Posterior vena cava (tissue), 2 donors: ENCODE measurements at places on chromosomes 16 and 17. TPM values are rescaled to one million over a fixed set of nuclear protein-coding genes. Genes with fewer than 3 reads are reported as not detected.

- no peak for DNase-seq
Observed at GRCh38 chr16:4351880-4352279, 759 bp upstream of the PAM16 start.

GRCh38 chr16:89958068-89958467, 9.5 kb downstream of the DEF8 start:
- no peak for DNase-seq

DNA sequence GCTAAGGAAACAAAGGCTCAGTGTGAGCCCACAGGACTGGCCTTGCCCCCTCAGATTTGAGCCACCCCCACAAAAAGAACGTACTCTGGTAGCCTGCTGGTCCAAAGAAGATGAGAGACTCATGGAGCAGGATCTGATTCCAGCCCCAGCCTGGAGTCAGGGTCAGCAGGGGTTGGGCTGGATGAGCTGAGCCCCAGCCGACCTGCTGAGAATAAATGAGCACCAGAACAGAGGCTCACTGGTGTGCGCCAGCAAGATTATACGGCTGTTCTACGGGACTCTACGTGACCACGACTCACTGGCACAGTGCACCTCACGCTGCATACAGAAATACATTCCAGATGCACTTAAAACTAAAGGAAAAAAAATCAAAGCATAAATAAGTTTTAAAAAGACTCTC, 186.0 kb upstream of the RPL38 start:
- no peak for DNase-seq

- DNase-seq: no peak
Observed at GRCh38 chr17:33927732-33928133, 327.4 kb upstream of the CCL2 start.

DNA sequence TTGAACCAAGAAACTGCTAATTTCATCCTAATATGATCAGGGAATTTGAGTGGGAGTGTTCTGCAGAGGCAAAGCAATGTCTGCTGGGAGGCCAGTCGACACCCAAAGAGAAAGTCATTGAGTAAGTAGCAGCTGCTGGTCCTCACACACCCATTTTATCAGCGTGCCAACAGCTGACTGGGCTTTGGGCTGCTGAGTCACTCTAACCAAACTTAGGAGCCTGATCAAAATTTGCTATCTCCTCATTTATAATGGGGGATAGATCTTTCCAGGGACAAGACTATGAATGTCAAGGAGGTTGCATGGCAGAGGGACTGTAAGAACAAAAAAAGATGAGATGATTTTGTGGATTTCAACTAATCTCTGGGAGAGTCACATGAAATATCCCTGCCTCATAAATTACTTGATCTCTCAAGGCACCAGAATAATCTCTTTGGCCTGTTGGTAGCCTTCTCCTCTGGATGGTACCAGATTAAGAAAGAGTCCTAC, 32.9 kb downstream of the CPSF4L start:
- peak; percentile 92 for DNase-seq

DNA sequence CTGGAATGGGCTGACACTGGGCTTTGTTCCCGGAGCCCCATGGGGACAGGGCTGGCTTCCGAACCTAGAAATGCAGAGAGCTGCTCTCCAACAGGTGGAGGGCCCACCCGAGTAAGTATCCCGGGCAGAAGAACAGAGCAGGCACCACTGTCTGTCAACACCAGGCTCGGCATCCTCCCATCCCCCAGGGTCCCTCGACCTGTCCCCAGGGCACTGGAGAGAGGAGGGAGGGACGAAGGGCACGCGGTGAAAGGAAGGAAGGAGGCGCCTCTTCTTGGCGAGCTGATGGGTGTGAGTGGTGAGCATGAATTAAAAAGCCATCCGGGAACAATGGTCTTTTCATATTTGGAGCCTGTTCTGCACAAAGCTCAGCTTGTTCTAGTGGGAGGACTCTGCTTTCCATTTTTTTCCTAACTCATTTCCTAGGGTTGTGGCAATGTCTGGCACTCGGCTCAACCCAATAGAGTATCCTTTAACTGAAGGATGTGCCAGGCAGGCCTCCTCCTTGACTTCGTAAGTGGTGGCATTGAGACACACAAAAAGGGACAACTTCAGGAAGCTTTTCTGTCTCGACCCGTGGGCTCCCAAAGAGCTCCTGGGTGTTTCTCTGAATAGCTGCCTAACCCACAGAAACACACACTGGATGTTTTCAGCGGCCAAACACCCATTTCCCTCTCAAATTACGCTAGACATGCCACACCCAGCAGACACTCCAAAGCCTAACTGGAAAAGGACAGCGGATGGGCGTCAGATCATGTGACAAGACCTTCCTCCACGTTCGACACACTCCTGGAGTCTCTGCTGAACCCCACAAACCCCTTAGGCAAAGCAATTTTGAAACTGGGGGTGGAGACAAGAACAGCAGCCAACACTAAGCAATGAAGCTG, 47.7 kb downstream of the ZFHX3 start:
- DNase-seq: peak; percentile 79

DNA sequence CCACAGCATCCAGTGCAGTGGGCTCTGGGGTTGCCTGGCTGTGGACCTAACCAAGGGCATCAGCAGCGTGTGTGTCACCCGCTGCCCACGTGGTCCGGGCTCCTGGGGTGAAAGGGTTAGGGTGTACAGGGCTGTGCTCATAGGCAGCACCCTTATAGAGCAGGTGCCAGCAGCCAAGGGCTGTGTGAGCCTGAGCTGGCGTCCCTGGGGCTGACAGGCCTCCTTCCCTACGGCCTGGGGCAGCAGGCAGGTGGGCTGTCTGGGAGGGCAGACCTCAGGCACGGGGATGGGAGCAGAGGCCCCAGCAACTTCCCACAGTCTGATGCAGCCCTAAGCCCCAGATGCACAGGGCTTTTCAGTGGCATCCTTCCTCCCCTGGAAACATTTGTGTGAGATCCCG, 13.9 kb downstream of the CD300A start:
- no peak for DNase-seq

GRCh38 chr16:56363181-56363716, 62.1 kb downstream of the AMFR start:
- no peak for DNase-seq

DNA sequence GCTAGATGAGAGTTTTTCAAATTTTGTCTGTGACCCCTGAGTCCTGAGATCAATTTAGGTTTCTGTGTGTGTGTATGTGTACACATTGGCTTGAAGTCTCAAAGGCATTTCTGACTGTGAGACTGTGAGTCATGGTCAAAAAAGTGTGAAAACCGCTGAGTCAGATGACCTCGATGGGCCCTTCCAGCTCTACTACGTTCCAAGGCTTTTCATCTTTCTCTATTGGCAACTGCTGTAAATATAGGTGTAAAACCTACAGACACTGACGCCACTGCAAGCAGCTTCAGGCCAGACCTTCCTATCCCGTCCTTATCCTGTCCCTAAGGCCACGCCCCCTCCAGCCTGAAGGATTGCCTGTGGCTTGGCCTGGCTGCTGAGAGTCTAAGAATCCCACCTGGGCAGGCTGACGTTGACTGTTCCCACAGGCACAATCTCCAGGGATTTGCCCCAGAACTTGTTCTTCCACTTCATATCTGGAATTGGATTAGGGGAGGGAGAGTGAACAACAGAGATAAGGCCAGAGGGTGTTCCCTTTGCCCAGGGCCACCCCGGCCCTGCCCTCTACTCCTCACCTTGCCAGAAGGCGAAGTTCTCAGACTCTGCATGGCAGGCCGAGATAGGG, 11.3 kb downstream of the OSBPL7 start:
- DNase-seq: peak; percentile 66

DNA sequence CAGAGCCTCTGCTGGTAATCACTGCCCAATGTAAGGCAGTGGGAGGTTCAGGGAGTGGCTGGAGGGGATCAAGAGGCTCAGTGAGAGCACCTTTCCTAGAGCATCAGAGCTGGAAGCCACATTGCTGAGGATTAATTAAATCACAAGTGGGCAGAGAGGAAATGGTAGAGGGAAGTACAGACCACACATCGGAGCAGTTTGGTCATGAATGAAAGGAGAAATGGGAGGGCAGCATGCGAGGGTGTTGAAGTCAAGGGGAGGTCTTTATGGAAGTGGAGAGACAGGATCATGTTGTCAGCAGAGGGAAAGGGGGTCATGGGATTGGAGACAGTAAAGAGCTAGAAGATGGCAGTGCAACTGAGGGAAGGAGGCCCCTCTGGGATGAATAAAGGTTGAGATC, 2.3 kb downstream of the CCL17 start:
- no peak for DNase-seq

DNA sequence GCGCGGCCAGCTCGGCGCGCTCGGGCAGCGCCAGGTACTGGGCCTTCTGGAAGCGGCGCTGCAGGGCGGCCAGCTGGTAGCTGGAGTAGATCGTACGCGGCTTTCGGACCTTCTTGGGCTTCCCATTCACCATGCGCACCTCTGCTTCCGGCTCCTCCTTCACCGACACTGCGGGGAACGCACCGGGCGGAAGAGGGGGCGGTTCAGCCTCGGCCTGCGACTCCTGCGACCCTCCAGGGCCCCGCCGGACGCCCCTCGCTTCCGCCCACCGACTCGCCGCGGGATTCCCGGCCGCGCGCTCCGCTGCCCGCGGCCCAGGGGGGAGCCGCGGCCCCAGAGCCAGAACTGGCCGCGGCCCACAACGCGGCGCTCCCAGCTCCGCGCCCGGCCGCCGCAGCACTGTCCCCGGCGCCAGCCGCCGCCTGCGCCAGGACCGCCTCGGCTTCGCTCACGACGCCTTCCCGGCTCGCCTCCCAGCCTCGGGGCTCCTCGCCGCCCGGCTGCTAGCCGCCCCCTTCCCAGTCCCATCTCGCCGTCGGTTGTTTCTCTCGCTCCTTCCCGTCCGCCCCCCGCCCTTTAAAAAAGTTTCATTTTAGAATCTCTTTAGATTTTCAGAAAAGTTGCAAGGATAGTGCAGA, 1.5 kb downstream of the DLX3 start:
- DNase-seq: peak; percentile 73

DNA sequence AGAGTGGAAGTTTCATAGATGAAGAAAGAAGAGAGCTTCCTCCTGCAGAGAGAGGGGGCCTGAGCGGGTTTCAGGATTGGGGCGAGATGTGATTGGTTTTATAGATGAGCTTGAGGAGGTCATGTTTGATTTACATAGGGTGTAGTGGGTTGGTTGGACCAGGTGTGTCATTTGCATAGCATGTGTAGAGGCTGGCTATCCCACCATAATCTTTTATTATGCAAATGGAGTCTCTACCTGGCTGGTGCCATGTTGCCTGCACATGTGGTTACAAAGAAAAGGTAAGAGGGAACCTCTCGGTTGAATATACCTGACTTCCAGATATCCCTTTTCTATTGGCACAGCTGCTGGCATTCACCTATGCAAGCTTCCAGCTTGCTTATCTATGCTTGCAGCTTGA, 228.1 kb downstream of the BCAS3 start:
- no peak for DNase-seq

GRCh38 chr16:3819746-3820724, 60.5 kb downstream of the CREBBP start:
- DNase-seq: no peak

DNA sequence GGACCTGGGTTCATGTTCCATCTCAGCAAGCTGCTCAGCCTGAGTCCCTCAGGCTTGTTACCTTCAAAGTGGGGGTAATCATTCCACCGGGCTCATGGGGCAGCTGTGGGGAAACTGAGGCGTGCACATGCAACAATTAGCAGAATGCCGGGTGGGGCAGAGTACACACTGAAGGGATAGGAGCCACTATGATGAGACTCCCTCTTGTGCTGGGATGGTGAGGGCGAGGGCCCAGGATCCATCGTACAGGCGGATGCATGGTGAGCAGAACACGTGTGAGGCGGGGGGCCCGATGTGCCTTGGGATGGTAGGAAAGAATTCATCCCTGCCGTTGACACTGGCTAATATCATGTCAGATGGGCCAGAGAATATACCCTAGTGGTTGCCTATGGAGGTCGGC, 25.5 kb upstream of the MAP3K14 start:
- peak; percentile 42 for DNase-seq

GRCh38 chr17:36949461-36949927, 740 bp downstream of the AATF start:
- DNase-seq: no peak

DNA sequence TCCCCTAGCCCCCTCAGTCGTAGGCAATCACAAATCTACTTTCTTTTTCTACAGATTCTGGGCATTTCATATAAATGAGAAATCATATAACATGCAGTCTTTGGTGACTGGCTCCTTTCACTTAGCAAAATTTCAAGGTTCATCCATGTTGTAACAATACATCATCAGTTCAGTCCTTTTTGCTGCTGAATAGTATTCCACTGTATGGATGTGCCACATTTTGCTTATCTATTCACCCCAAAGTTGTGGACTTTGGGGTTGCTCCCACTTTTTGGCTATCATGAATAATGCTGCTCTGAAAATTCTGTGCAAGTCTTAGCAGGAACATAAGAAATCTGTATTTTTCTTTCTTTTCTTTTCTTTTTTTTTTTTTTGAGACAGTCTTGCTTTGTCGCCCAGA, 39.0 kb downstream of the MRM1 start:
- DNase-seq: no peak

- peak; percentile 61 for DNase-seq
Observed at GRCh38 chr17:48047113-48047740, 932 bp upstream of the NFE2L1 start.

- DNase-seq: no peak
Observed at GRCh38 chr17:39929646-39930407, 2.3 kb downstream of the LRRC3C start.

DNA sequence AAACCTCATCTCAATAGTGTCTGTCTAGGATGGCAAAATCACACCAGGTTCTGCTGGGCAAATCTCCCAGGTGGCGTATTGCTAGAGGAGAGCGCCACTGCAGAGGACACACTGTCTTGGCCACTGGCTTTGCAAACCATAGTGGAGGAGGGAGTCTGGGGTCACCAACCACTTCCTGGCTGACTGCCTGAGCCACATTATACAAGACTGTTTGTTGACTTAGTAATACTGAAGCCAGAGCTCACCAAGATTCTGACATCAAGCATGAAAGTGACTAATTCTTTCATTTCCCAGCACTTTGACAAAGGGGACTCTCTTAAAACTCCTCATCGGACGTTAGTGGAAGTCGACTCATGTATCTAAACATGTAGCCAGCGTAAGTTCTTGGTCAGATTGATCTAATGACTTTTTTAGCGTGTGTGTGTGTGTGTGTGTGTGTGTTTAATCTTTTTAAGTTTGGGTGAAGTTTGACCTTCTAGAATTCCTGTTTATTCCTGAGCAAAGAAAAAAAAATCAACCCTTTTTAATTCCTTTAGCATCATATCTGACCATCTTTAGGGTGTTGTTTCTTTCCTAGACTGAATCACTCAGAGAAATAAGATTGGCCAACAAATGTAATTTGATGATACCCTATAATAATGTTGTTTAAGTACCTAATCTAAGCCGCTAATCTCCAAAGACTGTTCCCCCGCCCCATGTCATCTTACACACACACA, 13.7 kb downstream of the PITPNC1 start:
- no peak for DNase-seq

Gene INCA1
- total RNA-seq: 1.3 TPM

Gene PNMT
- total RNA-seq: 0.62 TPM

Gene TPSG1
- total RNA-seq: 0.52 TPM

Gene MRC2
- total RNA-seq: 130 TPM

Gene P2RX1
- total RNA-seq: 115 TPM

Gene ABCC11
- total RNA-seq: not detected
